ENCODE measurements at places on chromosomes 5 and 9.

DNA sequence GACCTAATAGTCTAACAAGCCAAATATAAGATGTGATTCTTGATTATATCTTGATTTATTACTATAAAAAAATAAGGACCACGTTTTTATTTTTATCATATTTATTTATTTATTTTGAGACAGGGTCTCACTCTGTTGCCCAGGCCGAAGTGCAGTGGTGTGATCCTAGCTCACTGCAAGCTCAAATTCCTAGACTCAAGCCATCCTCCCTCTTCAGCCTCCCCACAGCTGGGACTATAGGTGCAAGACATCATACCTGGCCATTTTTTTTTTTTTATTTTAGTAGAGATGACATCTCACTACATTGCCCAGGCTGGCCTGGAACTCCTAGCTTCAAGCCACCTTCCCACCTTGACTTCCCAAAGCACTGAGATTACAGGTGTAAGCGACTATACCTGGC, 61.0 kb upstream of the LARP1 start:
- DNase-seq, result no peak

- DNase-seq, result no peak
These were observed 14.8 kb downstream of the FAM219A start for GRCh38 chr9:34443533-34443932.

GRCh38 chr5:135857630-135858311, 23.3 kb downstream of the SLC25A48 start:
- no peak for DNase-seq

- DNase-seq, result no peak
These were observed 30.0 kb upstream of the FOXI1 start for GRCh38 chr5:170075696-170076095.

GRCh38 chr5:26669523-26669922, 368.9 kb downstream of the CDH9 start:
- no peak for DNase-seq

DNA sequence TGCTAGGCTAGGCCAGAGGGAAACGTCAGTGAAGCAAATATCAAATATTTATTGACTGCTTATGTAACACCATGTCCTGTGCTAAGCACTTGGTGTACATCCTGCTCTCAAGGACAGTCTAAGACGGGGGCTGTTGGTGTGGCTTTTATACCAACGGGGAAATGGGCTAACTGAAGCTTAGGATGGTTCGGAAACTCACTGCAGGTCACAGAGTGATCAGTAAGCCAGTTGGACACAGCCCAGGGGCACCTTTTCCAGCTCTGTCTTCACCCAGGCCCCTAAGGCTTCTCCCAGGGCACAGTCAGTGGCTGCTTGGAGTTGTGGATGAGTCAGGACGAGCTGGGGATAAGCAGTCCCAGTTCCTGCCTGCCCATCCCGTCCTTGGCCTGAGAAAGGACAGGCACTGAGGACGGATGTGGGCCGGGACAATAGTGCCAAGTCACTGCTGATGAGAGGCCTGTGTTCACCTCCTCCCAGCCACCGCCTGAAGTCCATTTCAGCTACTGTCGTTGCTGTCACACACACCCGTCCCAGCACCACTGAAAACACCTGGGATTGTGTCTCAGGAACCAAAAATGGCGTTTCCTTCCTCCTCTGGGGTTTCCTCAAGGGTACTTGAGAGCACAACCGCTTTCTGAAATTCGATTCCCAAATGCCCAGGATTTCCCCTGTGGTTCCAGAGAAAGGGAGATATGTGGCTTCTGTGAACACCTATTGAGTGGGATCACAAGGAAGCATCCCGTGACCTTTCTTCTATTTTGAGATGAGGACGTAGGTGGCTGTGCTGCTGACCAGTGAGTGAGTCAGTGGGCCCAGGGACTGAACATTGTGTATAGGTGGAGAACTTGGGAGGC, 17.5 kb upstream of the SPRY4 start:
- peak; percentile 92 for DNase-seq

DNA sequence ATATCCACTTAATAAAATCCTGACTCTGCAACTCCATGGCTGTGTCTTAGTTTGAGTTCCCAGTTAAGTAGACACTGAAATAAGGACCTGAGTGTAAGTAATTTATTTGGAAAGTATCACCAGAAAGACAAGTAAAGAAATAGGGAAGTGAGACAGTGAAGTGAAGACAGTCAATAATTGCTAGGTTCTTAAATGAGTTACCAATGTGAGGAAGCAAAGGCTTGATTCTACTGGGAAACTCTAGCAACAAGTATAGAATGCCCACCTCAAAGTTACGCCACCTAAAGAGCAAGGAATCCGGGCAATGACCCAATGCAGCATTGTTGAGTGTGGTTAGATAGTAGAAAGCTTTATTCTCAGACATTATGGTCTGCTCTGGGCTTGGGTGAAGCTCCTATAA, 383.9 kb downstream of the TLR4 start:
- DNase-seq, result no peak

GRCh38 chr9:70525519-70525918, 111.1 kb upstream of the KLF9 start:
- no peak for DNase-seq

- no peak for DNase-seq
These were observed 207.1 kb upstream of the CLINT1 start for GRCh38 chr5:158066076-158066475.

- peak; percentile 99 for DNase-seq
These were observed 26.1 kb upstream of the CSF1R start for GRCh38 chr5:150112201-150113046.

DNA sequence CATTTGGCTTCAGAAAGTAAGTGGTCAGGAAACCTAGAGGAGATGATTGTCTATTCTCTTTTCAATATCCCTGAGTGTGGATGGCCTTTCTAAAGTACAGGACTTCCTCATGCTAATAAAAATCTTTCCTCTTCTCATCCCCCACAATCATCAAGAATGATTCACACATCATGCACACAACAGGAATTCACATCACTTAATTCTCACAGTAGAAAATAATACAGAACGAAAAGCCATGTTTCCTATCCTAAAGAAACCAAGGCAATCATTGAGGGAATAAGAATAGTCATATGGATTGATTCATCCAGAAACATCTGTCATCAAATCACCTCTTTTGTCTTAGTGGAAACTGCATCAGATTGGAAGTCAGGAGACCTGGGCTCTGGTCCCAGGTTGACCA, 203.1 kb upstream of the PIK3R1 start:
- no peak for DNase-seq

GRCh38 chr5:176169393-176170063, 68.7 kb upstream of the SIMC1 start:
- DNase-seq, result no peak

DNA sequence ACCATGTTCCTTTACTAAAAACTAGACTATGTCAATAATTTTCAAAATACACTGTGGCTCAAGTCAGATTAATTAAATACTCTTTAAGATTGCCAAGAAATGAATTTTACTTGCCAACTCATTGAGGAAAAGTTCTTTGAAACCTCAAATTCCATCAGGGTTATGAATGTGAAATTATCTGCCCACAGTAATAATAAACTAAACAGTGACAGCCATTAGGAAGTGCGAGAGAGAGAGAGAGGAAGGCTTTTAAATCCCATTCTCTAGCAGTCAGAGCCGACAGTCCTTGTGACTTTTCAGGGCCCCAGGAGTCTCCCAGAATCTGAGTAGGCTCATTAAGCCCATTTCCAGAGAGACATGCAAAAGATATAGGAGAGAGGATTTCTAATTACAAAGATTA, 236.1 kb downstream of the MARCHF11 start:
- DNase-seq, result no peak

GRCh38 chr5:72622170-72622760, 115.1 kb upstream of the ZNF366 start:
- DNase-seq, result peak; percentile 16

DNA sequence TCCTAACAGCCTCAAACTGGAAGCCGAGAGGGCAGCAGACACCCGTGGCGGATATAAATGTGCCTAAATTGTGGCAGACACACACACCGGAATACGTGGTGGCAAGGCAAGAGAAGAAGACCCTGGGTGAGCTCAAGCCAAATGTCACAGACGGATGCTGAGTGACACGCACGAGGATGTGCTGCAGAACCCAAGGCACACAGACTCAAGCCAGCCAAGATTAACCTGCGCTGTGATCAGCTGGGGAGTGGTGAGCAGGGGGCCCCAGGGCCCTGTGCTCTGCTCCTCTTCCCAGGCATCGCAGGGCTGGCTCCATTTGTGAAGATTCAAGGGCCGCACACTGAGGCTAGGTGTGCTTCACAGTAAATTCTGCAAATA, 16.4 kb downstream of the SEMA4D start:
- DNase-seq, result no peak

- no peak for DNase-seq
These were observed 12.4 kb upstream of the UBAC1 start for GRCh38 chr9:135973277-135974219.

- no peak for DNase-seq
These were observed 100.7 kb downstream of the MTX3 start for GRCh38 chr5:79890119-79890929.

DNA sequence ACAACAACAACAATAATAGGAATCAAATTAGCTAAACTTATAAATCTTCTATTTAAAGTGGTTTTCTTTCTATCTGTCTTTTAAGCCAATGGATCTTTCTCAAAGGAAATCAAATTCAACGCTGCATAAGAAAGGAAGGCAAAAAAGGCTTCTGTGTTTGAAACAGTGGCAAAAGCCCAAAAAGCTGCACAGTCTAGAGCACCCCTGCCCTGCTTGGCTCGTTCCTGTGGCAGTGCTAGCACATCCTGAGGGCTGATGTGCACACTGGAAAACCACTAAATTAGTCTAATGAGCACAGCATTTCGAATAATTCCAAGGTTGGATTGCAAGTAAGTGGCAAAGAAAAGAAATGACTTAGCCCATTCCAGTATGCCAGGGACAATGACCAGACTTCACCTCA, 80.7 kb downstream of the AP3B1 start:
- DNase-seq, result no peak

- peak; percentile 50 for DNase-seq
These were observed 8.6 kb downstream of the HAVCR2 start for GRCh38 chr5:157100140-157100679.

Measured in RPMI7951 (cell line).